Stimulated activated naive CD4-positive, alpha-beta T cell (primary cell): ENCODE measurements at places on chromosomes 2 and 18.

- no peak for DNase-seq
Observed at GRCh38 chr2:20349513-20349921, 1.1 kb downstream of the PUM2 start.

- DNase-seq = no peak
Observed at GRCh38 chr2:226983895-226984749, 148.3 kb downstream of the RHBDD1 start.

DNA sequence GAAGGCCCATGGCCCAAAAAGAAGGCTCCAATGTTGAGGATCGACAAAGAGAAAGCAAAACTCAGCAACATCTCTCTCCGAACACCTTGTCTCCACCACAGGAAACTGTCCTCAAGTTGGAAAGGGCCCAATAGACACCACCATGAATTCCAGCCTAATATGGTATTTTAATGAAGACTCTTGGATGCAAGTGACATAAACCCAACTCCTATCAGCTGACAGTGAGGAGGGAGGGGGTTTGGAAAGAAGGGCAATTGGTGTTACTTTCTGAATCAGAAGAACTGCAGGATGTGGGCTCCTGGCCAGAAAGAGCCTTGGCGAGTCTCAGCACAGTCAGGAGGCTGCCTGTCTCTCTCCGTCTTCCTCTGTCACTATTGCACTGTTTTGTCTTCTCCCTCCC, 40.3 kb upstream of the SIGLEC15 start:
- no peak for DNase-seq

- no peak for DNase-seq
Observed at GRCh38 chr2:231110551-231110950, 14.3 kb downstream of the HTR2B start.
